ENCODE measurements at places on chromosomes 16 and 17.

DNA sequence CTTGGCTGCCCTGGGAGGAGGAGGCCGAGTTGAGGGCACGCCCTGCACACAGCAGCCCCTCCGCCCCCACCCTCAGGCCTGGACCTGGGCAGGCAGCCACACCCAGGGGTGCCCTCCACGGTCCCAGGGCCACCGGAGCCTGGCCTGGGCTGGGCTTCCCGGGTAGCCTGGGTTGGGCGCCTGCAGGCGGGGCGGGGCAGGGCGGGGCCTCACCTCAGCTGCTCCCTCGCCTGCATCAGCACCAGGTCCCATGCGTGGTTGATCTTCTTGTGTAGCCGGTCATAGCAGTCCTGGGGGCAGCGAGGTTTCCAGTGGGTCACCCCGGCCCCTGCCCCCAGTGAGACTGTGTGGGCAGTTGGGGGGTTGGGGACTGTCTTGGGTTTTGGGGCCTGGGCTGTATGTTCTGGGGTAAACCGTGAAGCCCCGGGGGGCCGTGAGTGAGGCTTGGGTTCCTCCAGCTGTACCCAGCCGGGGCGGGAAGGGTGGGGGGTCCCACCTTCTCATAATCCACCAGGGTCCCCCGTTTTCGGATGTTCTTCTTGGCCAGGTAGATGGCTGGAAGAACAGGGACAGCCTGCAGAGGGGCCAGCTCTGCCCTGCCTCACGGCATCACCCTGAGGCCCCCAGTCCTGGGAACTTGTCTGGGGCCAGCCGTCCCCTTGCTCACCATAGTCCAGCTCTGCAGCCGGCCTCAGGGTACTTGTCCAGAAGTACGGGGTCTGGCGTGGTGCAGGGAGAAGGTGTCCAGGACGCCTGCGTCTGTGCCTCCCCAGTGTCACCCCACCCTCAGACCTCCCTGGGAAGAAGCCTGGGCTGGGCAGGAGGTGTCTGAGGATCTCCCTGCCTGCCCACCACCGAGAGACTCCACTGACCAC is 2.0 kb downstream of the RGS11 start:
- no peak for DNase-seq

- DNase-seq, result no peak
Observed at GRCh38 chr17:15966183-15966878, 21.4 kb downstream of the ADORA2B start.

GRCh38 chr17:31690151-31690551 is 168.9 kb downstream of the COPRS start:
- no peak for DNase-seq

DNA sequence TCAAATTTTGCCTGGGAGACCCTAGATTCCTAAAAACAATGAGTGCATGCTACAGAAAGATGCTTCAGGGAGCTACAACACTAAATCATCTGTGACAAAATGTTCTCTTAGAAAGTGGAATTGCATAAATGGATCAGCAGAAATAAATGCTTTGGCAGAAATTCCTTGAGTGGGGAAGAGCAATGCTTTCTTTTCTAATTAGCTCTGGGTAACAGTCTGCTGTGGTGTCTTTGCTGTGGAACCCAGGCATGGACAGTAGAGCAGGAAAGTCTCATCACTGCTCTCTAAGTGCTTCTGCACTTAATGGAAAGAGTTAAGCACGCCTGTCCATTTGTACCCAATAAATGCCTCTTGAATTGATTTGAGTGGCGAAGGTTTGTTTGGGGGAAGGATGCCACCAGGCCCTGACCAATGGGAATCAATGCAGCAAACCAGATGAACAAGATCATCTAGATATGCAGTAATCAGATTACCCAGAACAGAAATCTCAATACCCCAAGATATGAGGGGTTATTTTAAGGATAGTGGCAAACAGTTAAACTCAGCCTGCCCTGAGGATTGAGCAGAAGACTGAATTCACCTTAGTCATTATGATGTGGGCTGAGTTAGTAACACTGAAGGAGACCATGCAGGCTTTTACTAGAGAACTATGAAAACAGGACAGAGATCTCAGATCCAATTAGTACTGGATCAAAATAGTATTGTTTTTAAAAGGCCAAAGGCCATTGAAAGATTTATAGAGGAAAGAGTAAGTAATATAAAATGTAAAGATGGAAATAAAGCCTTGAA is 13.6 kb downstream of the HLF start:
- no peak for DNase-seq

- DNase-seq, result peak; percentile 22
Observed at GRCh38 chr17:68011199-68011665, 15.0 kb upstream of the C17orf58 start.

GRCh38 chr16:79873825-79874224 is 273.3 kb upstream of the MAF start:
- no peak for DNase-seq

DNA sequence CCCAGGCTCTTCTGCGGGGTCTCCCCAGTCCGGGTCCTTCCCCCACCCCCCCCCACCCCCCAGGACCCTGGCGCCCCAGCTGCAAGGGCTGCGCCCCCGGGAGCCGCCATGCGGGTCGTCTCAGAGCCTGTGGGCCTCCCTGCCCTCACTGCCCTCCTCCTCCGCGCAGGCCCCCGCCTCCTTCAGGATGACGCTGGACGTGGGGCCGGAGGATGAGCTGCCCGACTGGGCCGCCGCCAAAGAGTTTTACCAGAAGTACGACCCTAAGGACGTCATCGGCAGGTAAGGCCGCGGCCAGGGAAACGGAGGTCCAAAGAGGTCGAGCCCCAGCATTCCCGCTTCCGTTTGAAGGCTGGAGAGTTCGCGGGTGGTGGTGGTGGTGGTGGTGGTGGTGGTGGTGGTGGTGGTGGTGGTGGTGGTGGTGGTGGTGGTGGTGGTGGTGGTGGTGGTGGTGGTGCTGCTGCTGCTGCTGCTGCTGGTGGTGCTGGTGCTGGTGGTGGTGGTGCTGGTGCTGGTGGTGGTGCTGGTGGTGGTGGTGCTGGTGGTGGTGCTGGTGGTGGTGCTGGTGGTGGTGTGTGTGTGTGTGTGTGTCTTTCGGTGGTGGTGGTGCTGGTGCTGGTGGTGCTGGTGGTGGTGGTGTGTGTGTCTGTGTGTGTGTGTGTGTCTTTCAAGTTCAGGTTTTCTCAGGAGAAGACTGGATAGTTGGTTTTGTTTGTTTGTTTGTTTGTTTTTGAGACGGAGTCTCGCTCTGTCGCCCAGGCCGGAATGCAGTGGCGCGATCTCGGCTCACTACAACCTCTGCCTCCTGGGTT is 615 bp downstream of the PHKG2 start:
- no peak for DNase-seq

GRCh38 chr17:63675607-63676546 is 24.0 kb downstream of the LIMD2 start:
- no peak for DNase-seq

GRCh38 chr17:76276069-76276431 is 10.9 kb downstream of the UBALD2 start:
- DNase-seq, result no peak

DNA sequence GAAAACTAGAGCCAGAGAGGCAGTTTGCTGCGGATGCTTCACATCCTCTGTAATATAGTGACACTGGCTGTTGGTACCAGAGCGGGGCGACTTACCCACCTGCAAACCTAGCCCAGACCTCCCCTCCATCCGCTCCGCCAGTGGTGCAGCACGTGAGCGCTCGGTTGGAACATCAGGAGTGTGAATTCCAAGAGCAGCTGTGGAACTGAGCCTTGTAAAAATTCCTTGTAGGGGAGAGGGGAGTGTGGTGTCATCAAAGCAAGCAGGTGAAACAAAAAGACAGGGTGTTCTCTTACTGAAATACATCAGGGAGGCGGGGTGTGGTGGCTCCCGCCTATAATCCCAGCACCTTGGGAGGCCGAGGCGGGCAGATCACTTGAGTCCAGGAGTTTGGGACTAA is 51.3 kb downstream of the CCDC42 start:
- no peak for DNase-seq

DNA sequence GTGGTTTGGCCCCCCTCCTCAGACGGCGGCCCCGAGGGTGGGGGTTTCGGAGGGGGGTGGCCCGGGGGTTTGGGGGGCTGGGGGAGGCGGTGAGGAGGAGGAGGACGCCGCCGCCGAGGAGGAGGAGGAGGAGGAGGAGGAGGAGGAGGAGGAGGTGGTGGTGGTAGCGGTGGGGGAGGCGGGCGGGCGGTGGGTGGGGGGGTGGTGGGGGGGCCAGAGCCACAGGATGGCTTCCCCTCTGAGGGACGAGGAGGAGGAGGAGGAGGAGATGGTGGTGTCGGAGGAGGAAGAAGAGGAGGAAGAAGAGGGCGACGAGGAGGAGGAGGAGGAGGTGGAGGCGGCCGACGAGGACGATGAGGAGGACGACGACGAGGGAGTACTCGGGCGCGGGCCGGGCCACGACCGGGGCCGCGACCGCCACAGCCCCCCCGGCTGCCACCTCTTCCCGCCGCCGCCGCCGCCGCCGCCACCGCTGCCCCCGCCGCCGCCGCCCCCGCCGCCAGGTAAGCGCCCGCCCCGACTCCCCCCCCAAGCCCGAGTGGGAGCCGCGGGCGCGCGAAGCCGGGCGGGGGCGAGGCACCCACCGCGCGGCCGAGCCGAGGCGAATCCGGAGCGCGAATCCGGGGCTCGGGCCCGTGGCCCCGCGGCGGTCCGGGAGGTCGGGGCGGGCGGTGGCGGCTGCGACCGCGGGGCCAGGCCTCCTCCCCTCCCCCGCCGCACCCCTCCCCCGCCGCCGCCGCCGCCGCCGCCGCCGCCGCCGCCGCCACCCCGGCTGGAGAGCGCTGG is 3.8 kb upstream of the CHD3 start:
- DNase-seq, result peak; percentile 43

GRCh38 chr16:2952679-2953078 is 11.4 kb upstream of the KREMEN2 start:
- DNase-seq, result no peak

DNA sequence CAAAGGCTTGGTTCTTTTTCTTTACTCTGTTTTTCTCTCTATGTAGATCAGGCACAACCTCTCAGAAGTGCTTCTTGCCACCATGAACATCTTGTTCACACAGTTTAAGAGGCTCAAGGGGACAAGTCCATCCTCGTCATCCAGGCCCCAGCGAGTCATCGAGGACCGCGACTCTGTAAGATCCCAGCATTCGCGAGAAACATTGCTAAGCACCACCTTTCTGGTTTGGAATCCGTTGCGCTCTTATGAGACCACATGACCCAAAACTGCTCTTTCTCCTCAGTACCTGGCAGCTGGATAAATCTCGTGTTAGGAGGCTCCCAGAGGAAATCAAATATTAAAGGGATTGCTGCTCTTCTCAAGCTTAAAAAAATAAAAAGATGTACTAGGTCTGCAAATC is 23.3 kb upstream of the SLC12A3 start:
- DNase-seq, result no peak

- DNase-seq, result no peak
Observed at GRCh38 chr17:77394540-77395295, 253.9 kb downstream of the SEC14L1 start.

DNA sequence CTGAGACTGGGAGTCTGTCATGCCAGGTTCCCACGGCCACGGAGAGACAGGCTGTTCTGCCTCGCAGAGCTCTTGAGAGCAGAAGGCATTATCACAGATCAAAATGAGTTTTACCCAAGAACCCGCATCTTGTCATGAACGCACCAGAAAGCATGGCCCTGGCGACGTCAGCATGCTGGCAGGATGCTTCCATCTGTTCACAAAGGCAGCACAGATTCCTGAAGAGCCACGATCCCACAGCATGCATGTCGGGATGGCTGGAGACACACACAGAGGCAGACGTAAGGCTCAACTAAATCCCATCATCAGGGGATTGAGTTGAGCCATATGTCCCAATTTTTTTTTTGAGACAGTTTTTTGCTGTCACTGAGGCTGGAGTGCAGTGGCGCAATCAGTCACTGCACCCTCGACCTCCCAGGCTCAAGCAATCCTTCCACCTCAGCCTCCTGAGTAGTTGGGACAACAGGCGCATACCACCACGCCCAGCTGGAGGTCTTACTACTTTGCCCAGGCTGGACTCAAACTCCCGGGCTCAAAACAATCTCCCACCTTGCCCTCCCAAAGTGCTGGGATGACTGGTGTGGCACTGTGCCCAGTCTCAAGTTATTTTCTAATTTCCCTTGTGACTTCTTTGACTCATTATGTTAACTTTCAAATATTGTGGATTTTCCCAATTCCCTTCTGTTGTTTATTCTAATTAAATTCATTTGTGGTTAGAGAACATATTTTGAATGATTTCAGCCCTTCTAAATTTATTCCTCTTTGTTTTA is 11.1 kb downstream of the FANCA start:
- DNase-seq, result no peak

DNA sequence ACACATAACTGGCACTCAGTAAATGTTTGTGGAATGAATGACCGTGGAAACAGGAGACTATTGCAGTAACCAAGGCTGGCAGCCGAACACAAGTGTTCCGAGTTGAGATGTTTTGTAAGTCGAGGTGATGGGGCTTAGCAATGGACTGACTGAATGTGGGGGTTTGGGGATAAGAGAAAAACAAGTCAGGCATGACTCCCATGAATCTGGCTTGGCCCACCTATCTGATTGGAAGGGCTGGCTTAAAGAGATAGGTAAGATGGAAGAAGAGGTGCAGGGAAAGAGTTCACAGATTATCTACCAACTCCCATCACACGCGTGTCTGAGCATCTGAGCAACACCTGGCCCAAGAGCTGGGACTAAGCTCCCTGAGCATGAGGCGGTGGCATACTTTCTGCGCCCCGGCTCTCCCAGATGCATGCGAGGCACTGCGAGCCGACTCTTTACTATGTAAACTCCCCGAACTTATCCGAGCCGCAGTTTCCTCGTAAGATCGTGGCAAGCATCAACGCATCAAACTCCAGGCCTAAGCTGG is 539 bp downstream of the IFT20 start:
- DNase-seq, result no peak

DNA sequence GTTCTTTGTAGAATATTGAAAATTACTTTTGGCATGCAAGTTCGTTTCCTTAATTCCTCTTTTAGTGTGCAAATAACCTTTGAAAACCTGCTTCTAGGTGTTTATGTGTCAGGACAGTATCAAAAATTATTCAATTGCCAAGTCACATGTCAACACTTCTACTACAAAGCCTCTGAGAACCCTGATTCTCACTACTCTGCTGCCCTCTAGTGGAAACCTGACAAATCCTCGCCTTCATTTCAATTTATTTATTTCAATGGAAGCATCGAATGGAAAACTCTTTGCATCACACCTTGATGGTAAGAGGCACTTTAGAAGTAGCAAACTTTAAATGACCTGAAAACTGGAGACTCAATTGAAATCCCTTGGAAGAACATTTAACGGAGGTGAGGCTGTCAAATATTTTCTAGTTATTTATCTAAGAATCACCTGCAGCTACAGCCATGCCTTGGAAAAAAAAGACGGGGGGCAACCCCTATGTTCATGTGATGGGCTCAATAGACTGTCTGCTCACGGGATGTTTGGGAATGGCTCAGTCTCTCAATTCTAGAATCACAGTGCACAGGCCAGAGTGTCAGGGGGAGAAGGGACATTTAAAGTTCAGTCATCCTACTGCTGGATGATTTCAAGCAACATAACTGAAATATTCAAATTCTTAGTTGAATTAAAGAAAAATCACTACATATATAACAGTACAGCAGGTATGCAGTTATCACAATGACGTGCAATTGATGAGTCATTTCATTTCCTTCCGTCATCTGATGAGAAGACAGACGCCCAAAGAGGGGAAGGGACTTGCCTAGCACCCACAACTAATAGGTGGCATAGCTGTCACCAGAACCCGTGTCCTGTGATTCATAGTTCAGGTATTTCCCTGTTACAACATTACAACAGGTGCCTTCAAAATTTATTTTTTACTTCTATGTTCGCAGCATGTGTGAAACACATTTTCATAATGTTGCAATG is 563.9 kb downstream of the TOX3 start:
- DNase-seq, result no peak

Measured in effector memory CD4-positive, alpha-beta T cell (primary cell).